ENCODE measurements at places on chromosomes 7 and 10. TPM values are rescaled to one million over a fixed set of nuclear protein-coding genes. Genes with fewer than 3 reads are reported as not detected.

Gene GALNT17
- not detected for total RNA-seq

Gene GRID2IP
- total RNA-seq: 1.5 TPM

Gene HABP2
- total RNA-seq: not detected

- no peak overlapping the region for H3K27ac ChIP-seq
- H3K27me3 ChIP-seq: peaks cover 7% of the 10 kb centered on the region
- H3K36me3 ChIP-seq: no peaks in the 10 kb centered on the region
- no peaks in the 10 kb centered on the region for H3K4me1 ChIP-seq
Observed at GRCh38 chr10:99523251-99523773, 9.4 kb upstream of the NKX2-3 start.

GRCh38 chr10:58070956-58071355 lies 196.7 kb downstream of the IPMK start:
- no peak overlapping the region for H3K4me3 ChIP-seq
- H3K27me3 ChIP-seq: no peaks in the 10 kb centered on the region
- no peak overlapping the region for H3K27ac ChIP-seq
- H3K4me1 ChIP-seq: no peaks in the 10 kb centered on the region
- DNase-seq: no peak
- no peaks in the 10 kb centered on the region for H3K36me3 ChIP-seq

DNA sequence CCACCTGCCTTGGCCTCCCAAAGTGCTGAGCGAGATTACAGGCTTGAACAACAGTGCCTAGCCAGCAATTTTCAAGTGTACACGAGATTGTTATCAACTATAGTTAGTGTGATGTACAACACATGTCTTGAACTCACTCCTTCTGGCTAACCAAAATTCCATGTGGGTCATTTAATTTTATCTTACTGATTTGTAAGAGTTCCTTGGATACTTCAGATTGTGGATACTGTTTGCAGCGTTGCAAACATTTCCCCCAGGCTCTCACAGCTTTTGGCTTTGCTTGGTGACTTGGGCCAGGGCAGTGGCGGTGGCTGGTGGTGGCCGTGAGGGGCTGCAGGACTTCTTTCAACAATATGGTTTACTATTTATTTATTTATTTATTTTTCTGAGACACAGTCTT lies 8.5 kb upstream of the TMEM270 start:
- no peak for DNase-seq
- H3K27ac ChIP-seq: no peak overlapping the region
- H3K36me3 ChIP-seq: no peaks in the 10 kb centered on the region
- no peaks in the 10 kb centered on the region for H3K4me1 ChIP-seq

All from naive thymus-derived CD4-positive, alpha-beta T cell (primary cell).